Cortex of kidney (tissue), 1 donor: ENCODE measurements at places on chromosomes 12 and 14.

GRCh38 chr12:83468988-83469908 lies 782.5 kb downstream of the TMTC2 start:
- DNase-seq, result no peak

DNA sequence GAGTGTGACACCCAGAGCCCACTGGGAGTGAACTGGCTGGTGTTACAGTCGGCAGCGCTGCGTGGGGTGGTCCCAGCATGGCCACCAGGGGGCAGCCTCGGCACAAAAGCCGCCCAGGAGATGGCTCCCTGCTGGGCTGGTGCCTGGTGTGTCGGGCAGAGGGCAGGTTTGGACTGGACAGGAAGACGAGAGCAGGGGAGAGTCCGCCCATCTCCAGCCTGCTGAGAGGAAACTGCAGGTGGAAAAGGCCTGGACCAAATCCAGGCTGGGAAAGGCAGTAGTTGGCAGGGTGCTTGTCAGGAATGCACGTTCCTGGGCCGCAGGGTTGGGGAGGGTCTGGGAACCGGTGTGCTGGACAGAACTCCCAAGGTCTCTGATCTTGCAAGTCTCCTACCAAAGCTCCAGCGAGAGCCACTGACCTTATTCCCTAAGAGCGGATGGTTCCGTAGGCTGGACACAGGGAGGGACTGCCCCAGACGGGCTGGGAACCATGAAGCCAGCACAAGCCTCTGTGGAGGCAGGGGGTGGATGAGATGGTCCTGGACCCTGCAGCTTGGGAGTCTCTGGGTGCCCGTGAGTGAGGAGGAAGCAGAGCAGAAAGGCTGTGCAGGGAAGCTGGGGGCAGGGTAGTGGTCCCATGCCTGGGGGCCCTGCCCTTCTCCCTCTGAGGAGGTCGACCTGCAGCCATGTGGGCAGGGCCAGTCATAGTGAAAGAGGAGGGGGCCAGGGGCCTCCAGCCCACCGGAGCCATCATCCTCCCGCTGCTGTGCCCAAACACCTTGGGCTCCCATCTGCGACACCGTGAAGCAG lies 1.8 kb downstream of the AHNAK2 start:
- DNase-seq, result no peak

GRCh38 chr12:102959391-102959790 lies 1.9 kb downstream of the ASCL1 start:
- no peak for DNase-seq

DNA sequence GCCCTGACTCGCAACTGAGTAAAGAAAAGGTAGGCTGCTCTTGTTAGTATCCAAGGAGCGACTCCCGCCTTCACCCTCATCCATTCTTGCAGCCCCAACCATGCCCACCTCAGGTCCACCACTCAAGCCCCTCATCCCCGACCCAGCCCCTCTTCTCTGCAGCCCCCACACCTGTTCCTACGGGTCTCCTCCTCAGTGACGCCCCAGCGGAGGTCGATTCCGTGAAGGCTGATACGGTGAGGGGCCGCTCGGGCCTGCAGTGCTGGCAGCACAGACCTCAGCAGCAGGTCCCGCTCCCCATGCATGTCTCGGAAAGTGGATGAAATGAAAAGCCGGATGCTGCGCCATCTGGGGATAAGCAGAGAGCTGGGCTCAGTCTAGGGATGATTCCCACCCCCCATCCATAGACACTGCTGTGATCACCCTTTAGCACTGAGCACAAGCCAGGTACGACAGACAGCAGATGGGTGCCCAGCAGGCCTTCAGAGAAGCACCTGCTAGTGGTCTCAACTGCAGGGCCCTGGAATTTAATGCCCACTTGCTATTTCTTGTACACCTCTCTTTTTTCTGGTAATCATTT lies 26.9 kb downstream of the TEP1 start:
- no peak for DNase-seq

DNA sequence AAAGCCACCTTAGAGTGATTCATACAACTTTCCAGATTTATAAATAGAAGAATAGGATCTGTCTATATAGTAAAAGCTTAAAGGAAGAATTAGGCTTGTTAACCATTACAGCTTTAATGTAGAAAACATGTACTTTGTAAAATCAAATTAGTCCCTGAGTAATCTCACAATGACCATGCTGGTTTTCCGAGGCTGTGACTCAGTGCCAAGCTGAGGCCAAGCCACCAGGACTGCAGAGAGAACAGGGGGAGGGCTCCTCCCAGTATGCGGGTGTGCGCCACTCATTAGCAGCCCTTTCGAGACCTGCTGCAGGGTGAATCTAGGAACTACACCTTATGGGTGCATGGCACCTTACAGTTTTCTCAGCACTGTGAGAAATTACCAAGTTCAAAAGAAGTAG lies 167.0 kb downstream of the EFCAB11 start:
- DNase-seq, result no peak

DNA sequence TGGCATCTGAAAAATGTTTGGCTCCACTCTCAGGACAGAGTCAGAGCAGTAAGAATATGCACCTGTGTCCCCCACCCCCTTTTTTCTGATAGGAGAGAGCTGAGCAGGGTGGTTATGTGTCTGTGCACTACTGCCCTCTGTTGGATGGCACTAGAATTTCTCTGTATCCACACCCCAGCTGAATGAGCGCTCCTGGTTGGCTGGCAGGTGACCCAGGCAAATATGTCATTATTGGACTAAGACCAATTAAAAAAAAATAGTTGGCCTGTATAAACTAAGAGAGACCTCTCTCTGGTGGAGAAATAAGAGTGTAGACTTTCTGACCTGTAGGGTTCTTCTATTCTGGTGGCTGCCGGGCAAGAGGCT lies 107.0 kb downstream of the PTCSC3 start:
- no peak for DNase-seq

DNA sequence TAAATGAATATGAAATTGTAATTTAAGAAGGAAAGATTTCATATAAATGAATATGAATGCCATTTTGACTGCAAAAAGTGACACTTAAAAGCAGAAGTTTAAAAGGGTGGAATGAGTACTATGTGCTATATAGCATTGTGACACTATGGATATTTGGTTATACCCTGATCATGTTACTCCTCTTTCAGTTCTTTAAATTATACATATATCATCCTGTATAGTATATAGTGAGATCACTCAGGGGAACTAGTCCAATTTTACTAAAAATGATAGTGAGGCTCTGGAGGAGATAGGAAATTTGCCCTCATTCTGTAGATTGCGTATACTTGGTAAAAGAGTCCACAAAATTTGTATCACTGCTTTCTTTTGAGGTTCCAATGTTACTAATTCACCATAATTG lies 155.7 kb upstream of the BTG1 start:
- DNase-seq, result no peak

DNA sequence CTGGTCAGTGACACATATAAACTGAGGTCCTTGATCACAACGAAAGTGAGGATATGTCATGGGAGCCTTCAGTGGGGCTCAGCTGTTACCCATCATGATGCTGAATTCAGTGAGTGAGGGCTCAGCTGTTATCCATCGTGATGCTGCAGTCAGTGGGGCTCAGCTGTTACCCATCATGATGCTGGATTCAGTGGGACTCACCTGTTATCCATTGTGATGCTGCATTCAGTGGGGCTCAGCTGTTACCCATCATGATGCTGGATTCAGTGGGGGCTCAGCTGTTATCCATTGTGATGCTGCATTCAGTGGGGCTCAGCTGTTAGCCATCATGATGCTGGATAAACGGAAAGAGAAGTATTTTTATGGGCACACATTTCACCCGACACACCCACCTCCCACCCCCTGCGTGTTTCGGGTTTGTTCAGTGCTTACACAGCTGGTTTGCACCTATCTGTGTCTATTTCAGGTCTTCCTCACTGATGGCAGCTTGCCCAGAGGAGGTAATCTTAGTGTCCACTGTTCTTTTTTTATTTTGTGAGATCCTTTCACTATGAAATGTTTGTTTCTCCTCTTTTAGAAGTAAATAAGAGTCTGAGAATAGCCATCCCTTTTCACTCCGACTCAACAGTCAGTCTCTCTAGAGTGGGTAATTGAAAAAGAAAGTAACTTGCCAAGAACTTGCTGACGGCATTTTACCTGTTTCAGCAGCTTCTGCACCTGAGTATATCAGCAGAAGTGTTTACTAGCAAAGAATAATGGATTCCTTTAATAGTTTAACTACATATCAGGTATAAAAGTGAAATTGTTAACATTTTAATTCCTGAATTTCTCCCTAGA lies 183.0 kb downstream of the ERC1 start:
- no peak for DNase-seq

DNA sequence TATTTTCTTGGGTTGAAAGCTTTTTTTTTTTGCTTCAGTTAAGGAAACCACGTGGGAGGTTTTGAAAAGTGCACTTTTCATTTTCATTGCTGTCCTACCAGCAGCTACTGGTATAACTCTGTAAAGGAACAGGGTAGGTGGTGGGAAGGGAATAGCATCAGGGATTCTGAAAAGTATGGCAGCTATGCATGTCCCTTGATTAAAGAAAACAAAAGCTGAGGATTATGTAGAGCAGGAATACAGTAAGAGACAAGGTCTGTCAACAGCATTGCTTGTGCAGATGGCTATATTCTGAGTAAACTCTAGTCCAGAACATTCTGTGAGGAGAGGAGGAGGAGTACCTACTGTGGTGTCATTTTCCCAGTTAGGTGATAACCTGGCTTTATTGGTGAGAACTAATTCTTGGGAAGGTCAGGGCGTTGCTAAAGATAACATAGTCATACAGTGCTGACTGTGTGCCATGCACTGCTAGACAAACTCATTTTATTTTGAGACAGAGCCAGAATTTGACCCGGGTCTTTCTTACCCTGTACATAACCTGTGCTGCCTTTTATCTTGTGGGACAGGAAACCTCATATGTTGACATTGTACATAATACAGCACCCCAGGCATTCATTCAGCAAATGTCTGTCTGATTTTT lies 80.3 kb upstream of the TRAF3 start:
- no peak for DNase-seq

GRCh38 chr12:127083008-127083949 lies 1183.7 kb upstream of the TMEM132C start:
- DNase-seq, result no peak

- DNase-seq, result no peak
Observed at GRCh38 chr14:75522224-75522982, at the start of gene BATF. Gene BATF, plus strand, starts transcription at chr14:75522469. Its CDS starts 214 bp downstream, at chr14:75522683.

- no peak for DNase-seq
Observed at GRCh38 chr12:80353254-80353653, 90.8 kb upstream of the PTPRQ start.

- DNase-seq, result no peak
Observed at GRCh38 chr12:75661908-75662307, 150.5 kb upstream of the KRR1 start.

- no peak for DNase-seq
Observed at GRCh38 chr14:77882098-77882497, 82.2 kb downstream of the ADCK1 start.

DNA sequence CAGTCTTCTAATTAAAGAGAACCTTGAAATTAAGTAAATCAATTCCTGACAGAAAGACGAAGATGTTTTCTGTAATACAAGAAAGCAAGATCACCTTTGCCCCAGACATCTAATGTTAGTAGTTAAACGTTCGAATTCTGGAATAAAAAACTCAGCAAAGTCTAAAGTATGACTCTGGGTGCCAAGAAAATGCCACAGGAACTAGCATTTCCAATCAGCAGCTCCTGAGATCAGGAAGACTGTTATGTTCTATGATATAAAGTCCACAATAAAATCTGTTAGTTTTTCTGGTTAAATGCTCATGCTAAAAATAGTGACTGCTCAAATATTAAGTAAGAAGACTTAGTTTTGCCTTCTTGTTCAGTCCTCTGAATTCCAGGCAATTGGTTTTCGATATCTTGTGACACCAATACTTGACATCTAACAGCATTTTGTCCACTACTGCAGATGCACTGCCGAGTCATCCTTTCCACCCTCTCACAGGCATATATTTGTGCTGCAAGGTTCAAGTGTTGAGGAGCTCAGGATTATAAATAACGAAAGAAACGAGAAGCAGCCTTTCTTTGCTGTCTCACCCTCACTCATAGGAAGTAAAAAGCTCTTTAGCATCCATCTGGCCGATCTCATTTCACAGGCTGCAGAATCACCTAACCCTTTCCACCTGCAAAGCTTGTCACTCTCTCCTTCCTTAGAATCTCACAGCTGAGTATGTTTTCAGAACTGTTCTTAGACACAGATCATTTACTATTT lies 32.0 kb downstream of the SSH1 start:
- no peak for DNase-seq

GRCh38 chr14:90507428-90507827 lies 110.6 kb downstream of the CALM1 start:
- DNase-seq, result no peak

DNA sequence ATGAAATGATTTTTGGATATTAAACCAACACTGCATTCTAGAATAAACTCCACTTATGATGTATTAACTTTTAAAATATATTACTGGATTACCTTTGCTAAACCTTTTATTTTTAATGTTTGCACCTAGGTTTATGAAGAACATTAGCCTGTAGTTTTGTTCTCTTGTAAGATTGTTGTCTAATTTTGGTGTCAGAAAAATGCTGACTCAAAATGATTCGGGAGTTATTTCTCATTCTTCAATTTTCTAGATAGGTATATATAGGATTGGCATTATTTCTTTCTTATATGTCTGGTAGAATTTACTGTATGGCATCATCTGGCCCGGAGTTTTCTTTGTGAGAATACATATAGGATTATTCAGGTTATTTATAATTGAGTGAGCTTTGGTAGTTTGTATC lies 54.6 kb downstream of the MAP4K5 start:
- no peak for DNase-seq

DNA sequence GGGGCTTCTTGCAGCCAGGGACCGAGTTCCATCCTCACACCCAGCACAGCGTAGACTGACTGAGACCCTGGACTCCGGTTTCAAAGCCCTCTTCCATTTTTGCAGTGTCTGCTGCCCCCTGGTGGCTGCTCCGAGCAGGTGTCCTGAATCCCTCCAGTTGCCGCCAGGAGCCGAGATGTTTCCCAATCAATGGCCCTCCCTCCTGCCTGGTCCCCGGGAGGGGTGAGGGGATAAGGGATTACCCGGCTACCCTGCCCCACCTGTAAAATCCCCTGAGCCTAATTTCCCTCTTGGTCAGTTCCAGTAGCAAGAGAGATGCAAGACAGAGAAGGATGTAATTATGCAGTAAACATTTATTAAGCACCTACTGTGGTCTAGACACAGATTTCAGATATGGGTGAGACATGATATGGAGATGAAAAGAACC lies 55.0 kb downstream of the PHETA1 start:
- no peak for DNase-seq

DNA sequence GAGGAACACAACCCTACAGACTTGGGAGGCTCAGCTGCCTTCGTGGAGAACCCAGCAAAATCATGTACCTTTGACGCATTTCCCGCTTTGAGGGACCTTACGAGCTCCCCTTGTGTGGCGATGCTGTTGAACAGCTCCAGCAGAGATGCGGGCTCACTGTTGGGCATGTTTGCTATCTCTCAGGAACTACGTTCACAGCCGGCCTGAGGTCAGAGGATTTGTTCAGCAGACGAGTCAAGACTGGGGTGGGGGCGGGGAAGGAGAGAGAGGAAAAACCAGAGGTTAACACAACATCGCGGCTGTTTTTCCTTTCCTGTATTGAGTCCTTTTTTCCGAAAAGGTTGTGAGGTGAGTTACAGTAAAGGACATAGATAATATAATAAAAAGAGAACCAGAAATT lies 45.9 kb downstream of the SLC25A47 start:
- DNase-seq, result no peak

- no peak for DNase-seq
Observed at GRCh38 chr12:132597333-132598316, 12.8 kb downstream of the LRCOL1 start.
